ENCODE measurements at places on chromosomes 6 and 20.

GRCh38 chr20:47868744-47869143 lies 83.5 kb upstream of the SULF2 start:
- DNase-seq = no peak
- no peaks in the 10 kb centered on the region for H3K36me3 ChIP-seq
- no peak overlapping the region for H3K27ac ChIP-seq
- H3K27me3 ChIP-seq = peaks cover 3% of the 10 kb centered on the region

- no peak for DNase-seq
- no peak overlapping the region for H3K4me3 ChIP-seq
- no peaks in the 10 kb centered on the region for H3K27me3 ChIP-seq
- H3K4me1 ChIP-seq = no peaks in the 10 kb centered on the region
These were observed 54.8 kb downstream of the MEI4 start for GRCh38 chr6:77707603-77708002.

DNA sequence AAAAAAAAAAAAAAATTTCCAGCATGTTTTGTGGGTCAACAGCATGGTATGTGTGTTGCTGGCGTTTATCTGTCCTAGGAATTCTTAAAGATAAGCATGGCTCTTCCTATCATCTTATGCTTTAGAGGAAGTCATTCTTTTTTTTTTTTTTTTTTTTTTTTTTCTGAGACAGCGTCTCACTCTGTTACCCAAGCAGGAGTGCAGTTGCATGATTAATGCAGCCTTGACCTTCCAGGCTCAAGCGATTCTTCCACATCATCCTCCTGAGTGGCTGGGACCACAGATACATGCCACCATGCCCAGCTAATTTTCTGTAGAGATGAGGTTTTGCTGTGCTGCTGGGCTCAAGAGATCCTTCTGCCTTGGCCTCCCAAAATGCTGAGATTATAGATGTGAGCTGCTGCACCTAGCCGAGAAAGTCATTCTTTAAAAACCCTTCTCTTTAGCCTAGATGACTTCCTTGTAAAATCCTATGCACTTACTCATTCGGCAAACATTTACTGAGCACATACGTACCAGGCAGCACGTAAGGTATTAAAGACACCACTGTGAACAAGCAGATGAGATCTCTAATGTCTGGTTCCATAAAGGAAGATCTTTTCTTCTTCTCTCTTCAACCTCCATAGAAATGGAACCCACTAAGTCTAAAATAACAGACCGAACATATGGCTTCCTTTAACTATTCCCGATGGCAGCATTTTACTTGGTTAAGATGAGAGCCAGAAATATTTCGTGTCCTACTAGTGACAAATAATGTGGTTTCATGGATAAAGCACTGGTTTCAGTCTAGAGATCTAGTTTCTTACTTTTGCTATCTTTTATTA lies 122.4 kb downstream of the RIN2 start:
- H3K27ac ChIP-seq = no peak overlapping the region
- H3K36me3 ChIP-seq = no peaks in the 10 kb centered on the region
- DNase-seq = no peak

GRCh38 chr6:32976334-32977069 lies 8.1 kb downstream of the BRD2 start:
- H3K27me3 ChIP-seq = no peaks in the 10 kb centered on the region
- H3K36me3 ChIP-seq = peaks cover 94% of the 10 kb centered on the region
- H3K4me1 ChIP-seq = peaks cover 40% of the 10 kb centered on the region
- no peak overlapping the region for H3K4me3 ChIP-seq

GRCh38 chr6:13368731-13369115 lies 40.4 kb upstream of the TBC1D7 start:
- H3K27me3 ChIP-seq = no peaks in the 10 kb centered on the region
- H3K4me1 ChIP-seq = no peaks in the 10 kb centered on the region
- no peak overlapping the region for H3K27ac ChIP-seq
- no peak for DNase-seq

Measured in DND-41 (cell line).